K562 (cell line): ENCODE measurements at places on chromosomes 13 and 19. TPM values are rescaled to one million over a fixed set of nuclear protein-coding genes. Genes with fewer than 3 reads are reported as not detected.

The CYP2A6 gene
- total RNA-seq = 0.31 and 0.65 TPM in 2 replicates

The PDE4A gene
- total RNA-seq = 25.5 and 26.9 TPM in 2 replicates

The RUBCNL gene
- 0.35 and 0.45 TPM in 2 replicates for total RNA-seq

GRCh38 chr13:78610381-78610883 is 7.1 kb upstream of the POU4F1 start:
- no peak for DNase-seq

DNA sequence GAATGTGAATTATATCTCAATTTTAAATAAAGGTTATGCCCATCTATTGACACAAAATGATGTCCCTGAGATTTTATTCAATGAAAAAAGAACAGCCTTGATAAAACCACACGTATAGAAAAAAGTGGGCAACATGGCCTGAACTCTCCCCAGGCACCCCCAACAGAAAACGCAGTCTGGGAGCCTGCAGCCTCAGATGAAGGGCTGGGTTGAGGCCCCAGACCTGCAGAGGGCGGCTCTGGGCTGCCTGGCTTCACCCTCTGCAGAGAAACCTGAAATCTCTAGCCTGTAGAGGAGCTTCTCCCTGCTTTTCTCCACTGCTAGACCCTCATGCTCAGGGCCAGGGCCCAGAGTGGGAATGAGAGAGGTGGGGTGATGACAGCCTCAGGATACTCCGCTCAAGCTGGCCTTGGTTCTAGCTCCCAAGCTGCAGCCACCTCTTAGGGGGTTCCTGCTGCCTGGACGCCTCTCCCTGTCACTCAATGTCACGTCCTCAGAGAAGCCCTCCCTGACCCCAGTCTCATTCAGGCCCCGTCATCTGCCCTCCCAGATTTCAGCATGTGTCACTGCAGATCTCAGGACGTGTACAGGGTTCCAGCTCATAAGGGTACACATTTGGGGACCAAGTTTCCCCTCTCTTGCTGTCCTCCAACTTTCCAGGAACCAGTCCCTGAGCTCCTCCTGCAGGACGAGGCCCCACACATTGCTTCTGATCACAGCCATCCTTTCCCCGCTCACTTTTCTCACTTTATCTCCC is 1.8 kb downstream of the MBD3 start:
- DNase-seq = peak; percentile 62

DNA sequence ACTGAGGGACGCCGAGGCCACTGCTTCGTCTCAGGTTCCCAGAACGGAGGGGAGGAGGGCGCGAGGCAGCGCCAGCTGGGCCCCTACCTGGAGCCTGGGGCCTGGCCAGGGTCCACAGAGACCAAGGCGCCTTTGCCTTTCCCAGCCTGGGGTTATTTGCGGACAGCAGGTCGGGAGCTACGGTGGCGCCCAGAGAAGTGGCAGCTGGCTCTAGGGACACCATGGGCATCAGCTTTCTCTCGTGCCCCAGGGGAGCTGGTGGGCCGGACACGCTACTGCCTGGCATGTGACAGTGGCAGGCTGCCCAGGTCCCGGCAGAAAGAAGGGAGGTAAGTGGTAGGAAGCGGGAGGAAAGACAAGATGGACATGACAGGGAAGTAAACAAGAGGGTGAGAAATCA is 19.0 kb downstream of the AKT2 start:
- DNase-seq = no peak

GRCh38 chr13:43094901-43095300 is 71.5 kb downstream of the DNAJC15 start:
- no peak for DNase-seq

DNA sequence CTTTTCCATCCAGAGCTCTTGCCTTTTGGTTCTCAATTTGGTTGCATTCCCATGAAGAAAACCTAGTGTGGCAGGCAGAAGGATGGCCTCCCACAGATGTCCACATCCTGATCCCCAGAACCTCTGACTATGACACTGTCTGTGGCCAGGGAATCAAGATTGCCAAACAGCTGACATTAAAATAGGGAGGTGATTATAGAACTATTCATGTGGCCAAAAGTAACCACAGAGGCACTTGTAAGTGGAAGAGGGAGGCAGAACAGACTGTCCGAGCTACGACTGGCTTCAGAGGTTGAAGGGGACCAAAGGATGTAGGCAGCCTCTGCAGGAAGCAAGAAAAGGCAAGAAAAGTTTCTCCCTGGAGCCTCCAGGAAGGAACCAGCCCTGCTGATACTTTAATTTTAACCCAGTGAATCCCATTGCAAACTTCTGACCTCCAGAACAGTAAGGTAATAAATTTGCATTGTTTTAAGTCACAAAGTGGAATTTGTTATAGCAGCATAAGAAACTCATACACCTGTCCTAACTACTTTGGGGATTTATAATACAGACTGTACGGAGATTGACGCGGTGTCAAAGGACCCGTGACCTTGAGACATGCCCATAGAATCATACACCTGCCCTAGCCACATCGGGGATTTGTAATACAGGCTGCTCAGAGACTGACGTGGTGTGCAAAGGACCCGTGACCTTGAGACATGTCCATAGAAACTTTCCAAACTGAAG is 106.5 kb downstream of the ATP11A start:
- no peak for DNase-seq

GRCh38 chr19:46521241-46521868 is 25.7 kb upstream of the PNMA8B start:
- no peak for DNase-seq

- no peak for DNase-seq
Observed at GRCh38 chr19:2888731-2889224, 11.9 kb upstream of the ZNF57 start.

DNA sequence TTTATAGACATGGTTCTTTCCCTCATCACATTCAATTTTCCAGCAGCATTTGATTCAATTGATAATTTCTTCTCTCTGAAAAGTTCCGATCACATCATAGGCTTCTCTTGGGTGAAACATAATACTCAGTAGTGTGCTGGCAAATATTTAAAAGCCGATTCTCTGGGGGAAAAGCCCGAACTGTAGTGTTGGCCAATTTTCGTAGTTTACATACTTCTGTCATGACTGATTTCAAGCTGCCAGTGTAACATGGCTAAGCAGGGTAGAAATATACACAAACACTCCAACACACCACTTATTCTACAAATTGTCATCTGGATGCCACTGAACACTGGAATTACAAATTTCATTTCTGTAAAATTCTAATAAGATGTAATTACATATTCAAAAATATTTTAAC is 56.1 kb upstream of the FREM2 start:
- DNase-seq = no peak

- DNase-seq = peak; percentile 43
Observed at GRCh38 chr19:13784731-13785452, 10.4 kb upstream of the ZSWIM4 start.

- no peak for DNase-seq
Observed at GRCh38 chr13:65154661-65155447, 2075.3 kb downstream of the PCDH9 start.

- no peak for DNase-seq
Observed at GRCh38 chr13:59587971-59588716, 575.6 kb downstream of the DIAPH3 start.

DNA sequence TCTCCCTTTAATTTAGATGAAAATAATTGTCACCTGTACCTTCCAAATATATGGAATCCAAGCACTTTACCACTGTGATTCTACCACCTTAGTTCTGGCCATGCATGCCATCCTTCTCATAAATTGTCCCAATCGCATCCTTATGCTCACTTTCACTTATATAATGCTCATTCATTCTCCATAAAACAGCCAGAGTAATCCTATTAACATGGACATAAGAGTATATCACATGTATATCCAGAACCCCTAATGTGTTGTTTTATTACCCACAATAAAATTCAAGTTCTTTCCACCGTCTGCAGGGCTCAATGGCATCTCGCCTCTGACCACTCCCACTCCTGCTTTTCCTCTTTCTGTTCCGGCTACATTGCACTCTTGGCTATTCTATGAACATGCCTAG is 597.5 kb upstream of the MIR17HG start:
- DNase-seq = no peak

- DNase-seq = no peak
Observed at GRCh38 chr13:21176982-21177284, 475 bp downstream of the MRPL57 start.

- no peak for DNase-seq
Observed at GRCh38 chr13:21231426-21231940, 55.0 kb downstream of the MRPL57 start.

- no peak for DNase-seq
Observed at GRCh38 chr13:44769686-44770085, 193.6 kb upstream of the TSC22D1 start.

GRCh38 chr13:93004919-93005318 is 221.7 kb upstream of the GPC6 start:
- DNase-seq = no peak
